Activated CD8-positive, alpha-beta memory T cell treated with anti-CD3 and anti-CD28 coated beads, Interleukin-2, amount 50 U/mL, for 48 hours (primary cell): ENCODE measurements at places on chromosomes 2 and 18.

DNA sequence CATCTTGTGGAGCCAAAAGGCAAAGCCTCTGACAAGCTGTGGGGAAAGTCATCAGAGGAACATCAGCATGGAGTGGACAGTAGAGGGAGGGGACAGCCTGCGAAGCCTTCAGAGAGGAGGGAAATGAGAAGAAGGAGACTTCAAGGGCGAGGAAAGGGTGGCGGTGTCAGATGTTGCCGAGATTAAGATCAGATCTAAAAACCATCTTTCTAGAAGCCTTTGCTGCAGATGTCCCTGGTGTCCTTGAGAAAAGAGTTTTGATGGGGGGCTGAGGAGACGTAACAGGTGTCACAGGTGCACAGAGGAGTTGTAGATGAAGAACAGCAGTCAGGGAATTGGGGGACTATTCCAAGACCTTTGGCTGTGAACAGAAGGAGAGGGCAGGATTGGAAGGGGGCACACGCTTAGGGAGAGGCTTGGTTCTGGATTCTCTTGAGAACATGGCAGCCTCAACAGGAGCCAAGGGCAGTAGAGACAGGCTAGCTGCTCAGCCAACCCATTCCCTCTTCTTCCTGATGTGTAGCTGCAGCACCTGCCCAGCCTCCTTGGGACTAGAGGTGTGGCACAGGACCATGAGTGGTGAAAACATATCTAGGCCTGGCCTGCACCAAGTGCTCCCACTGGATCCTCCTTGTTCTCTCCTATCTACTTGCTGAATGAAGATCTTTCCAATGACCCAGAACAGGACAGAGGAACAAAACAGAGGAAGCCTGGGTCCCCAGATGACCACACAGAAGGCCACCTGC is 22.7 kb upstream of the NCL start:
- DNase-seq: peak; percentile 28

GRCh38 chr2:159677654-159678053 is 34.7 kb upstream of the MARCHF7 start:
- DNase-seq: no peak

GRCh38 chr18:527146-527545 is 26.6 kb upstream of the COLEC12 start:
- DNase-seq: no peak

GRCh38 chr2:95362486-95362885 is 40.0 kb upstream of the FAHD2A start:
- peak; percentile 17 for DNase-seq

GRCh38 chr2:171545086-171545485 is 22.8 kb downstream of the CYBRD1 start:
- no peak for DNase-seq

GRCh38 chr18:54737986-54738385 is 90.3 kb upstream of the RAB27B start:
- no peak for DNase-seq

DNA sequence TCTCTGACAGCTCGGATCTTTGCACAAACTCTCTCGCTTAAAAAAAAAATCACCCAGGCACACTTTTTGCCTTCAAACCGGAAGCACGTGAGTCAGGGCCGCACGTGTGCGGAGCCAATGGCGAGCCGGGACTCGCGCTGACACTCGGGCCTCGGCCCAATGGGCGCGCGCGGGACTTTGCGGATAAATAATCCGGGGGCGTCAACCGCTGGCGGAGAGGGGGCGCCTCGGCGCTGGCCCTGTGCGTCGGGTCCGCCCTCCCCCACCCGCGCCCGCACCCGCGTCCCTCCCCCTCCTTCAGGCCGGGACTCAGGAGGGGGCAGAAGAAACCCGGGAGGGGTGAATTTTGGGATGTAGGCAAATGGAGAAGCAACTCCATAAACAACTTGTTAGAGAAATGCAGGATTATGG is 319 bp upstream of the EN1 start:
- peak; percentile 59 for DNase-seq

GRCh38 chr18:75554176-75554575 is 126.7 kb upstream of the SMIM21 start:
- no peak for DNase-seq

DNA sequence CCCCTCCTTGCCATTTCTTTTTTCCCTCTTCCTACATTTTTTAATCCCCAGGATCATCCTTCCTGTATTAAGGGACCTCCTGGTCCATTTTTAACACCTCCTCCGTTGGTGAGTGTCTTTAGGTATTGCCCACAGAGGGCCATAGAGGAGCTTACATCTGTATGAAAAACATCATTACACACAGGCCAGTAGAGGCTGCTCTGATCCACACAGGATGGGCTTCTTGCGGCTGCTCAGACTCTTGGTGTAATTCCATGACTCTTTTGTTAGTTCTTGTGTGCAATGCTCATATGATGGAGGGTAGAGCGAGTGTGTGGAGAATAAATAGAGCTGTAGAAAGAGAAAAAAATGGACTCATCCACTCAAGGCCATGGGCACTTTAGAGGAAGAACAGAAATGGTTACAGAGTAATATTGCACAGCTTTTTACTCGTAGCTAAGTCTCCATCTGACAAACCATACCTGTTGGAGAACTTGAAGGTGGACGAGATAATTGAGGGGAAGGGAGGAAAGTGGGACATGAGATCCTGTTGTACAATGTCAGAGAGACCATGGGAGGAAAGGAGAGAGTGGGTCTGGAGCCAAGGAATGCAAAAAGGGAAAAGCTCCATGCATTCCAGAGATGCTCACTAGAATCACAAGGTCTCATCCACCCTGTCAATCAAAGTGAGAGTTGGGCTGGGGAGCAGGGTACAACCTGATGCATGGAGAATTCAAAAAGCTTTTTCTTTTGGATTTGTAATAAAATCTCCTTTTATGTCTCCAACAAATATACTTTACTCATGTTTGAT is 129.7 kb upstream of the TNP1 start:
- no peak for DNase-seq

DNA sequence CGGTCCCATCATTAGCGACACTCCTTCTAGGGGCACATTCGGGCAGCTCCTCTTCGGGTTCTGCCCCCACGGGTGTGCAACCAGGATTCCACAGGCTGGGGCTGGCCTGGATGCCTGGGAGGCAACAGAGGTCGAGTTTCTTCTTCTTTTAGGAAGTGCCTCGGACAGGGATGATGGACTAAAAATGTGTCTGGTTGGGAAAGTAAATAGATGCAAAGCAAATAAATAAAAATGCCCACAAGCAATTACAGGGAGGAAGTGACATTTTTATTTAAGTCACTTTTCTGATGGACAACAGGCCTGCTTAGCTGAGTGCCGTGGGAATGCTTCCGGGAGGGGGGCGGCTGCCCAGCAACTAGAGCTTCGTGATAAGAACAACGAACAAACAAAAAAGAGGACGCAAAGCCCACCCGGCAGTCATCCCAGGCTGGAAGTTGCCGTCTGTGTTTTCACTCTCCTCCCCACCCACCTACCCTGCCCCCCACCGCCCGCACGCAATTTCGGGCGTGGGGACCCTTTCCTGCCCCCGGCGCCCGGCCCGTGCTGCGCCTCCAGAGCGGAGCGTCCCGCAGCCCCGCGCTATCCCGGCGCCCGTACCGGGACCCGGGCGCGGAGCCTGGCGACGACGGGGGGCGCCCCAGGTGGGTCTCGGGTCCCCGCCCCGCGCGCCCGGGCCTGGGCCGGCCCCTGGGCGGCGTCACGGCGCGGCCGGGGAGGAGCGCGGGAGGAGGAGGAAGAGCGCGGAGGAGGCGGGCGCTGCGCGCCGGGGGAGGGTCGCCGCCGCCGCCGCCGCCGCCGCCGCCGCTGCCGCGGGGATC is 412 bp upstream of the NCK2 start:
- DNase-seq: no peak

GRCh38 chr2:127479866-127480743 is 46.2 kb downstream of the IWS1 start:
- no peak for DNase-seq

GRCh38 chr2:26628561-26629345 is 12.4 kb downstream of the CIB4 start:
- no peak for DNase-seq

DNA sequence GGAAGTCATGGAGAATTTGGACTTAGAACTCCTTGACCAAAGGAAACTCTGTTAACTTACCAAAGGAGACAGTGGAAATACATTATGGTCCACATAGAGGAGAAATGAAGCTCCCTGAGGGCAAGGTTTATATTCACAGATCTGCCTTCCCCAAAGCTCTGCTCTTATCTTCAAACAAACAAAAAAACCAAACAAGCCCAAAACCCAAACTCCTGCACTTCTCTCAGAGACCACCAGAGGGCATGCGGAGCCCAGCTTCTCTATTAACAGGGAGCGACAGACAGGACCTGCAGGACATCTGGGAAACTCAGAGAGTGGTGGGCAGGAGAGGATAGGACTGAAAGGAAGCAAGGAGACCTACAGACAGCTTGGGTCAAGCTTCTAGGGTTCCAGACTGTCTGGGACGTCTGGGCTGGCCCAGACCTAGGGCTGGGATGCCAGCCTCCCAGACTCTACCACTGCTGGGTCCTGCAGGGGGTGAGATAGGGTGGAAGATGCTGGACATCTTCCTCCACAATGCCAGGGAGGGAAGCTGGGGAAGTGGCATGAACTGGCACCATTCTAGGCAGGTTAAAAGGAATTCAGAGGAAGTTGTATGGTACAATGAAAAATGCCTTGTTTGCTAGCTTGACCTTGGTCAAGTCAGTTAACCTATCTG is 4.0 kb upstream of the WNT10A start:
- DNase-seq: peak; percentile 84

- DNase-seq: no peak
These were observed 71.9 kb upstream of the NRP2 start for GRCh38 chr2:205610437-205610836.

GRCh38 chr2:148990968-148991367 is 47.5 kb upstream of the LYPD6B start:
- no peak for DNase-seq

- no peak for DNase-seq
These were observed 58.4 kb downstream of the TPGS2 start for GRCh38 chr18:36770315-36770946.

DNA sequence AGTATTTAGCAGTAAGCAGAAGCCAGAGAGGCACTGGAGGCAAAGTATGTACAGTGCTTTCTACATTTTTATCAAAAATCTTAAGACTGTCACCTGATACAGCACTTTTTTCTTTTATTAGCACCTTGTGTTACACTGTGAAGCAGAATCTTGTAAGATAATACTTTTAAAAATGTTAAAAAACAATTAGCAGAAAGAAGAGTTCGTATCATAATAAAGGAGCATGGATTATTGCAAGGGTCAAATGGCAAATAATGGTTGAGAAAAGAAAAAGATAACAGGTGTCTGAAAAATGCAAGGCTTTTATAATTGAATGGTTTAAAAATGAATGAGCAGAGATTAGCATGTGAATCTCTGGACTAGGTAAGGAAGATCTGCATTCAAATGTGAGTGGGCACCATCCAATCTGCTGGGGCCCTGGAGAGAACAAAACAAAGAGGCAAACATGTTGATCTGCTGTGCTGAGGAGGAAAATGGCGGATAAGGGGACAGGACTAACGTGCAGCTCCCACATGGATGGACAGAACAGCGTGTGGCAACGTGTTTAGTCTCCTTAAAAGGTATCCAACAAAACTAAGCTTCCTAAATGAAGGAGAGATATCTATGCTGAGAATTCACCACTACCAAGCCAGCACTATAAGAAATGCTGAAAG is 9.5 kb downstream of the CEBPZOS start:
- DNase-seq: no peak

DNA sequence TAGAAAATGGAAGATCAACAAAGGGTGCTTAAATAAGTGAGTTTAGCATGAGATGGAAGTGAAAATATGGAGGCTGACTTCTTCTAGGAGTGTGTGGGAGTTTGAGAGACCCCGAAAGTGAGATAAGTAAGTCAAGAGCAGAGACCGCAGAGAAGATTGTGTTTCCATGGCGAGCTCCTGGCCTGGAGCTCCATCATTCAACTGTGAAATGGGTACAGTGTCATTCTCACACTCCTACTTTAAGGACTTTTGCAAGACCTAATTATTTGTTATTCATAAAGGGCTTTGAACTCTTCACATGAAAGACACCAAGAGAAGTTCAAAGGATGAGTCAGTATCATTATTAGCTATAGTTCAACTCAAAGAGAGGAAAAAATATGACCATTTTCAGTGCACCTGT is 134.2 kb upstream of the PIK3C3 start:
- no peak for DNase-seq

GRCh38 chr2:79001285-79001684 is 24.2 kb upstream of the REG3G start:
- no peak for DNase-seq

- no peak for DNase-seq
These were observed 1.4 kb upstream of the ZNF804A start for GRCh38 chr2:184596819-184597411.

- no peak for DNase-seq
These were observed 37.6 kb downstream of the LMAN2L start for GRCh38 chr2:96702098-96702785.
